Stimulated activated CD8-positive, alpha-beta memory T cell treated with anti-CD3 and anti-CD28 coated beads, Interleukin-2, amount 100 ng/mL, for 1 hour (primary cell): ENCODE measurements at places on chromosomes 1 and 21.

DNA sequence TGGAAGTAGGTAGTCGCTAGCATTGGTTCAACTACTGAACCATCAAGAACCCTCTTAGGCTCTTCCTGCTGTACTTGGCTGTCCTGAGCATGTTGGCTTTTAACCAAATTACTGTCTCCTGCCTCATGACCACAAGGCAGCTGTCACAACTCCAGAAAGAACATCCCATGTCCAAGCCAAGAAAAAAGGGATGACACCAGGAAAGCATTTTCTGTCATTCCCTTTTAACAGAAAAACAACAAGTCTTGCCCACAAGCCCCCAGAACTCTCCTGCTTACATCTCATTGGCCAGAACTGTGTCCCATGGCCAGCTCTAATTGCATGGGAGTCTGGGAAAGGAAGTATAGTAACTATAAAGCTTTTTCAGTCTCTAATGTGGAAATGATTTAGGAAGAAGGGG is 2.4 kb upstream of the RNU5D-1 start:
- no peak for DNase-seq

GRCh38 chr1:119009312-119009655 is 21.1 kb upstream of the TBX15 start:
- DNase-seq, result no peak

DNA sequence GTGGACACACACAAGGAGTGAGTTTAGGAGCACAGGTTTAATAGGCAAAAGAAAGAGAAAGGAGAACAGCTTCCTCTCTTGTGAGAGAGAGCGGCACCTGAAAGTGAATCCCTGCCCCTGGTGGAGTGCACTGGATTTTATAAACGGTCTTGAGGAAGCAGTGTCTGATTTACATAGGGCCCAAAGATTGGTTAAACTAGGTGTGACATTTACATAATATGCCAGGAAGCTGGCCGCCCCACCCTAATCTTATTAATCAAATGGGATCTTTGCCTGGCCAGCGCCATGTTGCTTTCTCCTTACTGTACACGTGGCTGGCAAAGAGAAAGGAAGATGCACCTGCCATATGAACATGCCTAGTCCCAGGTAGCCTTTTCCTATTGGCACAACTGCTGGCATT is 38.7 kb downstream of the CFH start:
- no peak for DNase-seq

- no peak for DNase-seq
These were observed 335.7 kb upstream of the NCAM2 start for GRCh38 chr21:20662514-20662913.

DNA sequence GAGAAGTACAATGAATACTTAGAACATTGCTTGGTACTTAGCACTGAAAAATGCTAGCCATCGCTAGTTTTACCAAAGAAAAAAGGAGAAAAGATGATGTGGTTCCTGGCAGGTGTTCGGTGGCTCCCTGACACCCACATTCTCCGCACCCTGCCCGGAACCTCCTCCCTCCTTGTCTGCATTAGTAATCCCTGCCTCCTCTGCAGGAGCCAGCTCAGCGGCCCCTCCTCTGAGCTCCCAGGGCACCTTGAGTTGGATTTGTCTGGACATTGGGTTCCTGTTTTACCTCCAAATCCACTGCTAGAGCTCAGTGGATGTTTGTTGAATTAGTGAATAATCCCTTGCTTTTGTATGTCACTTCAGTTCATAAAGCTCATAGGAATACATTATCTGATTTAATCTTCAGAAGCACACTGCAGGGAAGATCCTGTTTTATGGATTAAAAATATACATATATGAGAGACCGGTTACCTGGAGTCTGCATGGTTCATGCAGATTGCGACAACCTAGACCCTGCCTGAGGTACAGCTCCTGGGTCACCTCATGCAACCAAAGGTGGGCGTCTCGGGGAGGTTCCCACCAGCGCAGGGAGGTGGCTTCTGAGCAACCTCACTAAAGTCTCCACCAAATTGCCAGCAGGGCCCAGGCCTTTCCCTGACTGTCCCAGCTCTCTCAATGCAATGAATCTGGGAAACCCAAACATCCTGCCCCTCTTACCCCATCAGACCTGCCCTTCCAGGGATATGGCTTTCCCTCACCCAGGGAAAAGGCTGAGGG is 24.2 kb downstream of the PCAT6 start:
- no peak for DNase-seq
